ENCODE measurements at places on chromosomes 11 and 22.

DNA sequence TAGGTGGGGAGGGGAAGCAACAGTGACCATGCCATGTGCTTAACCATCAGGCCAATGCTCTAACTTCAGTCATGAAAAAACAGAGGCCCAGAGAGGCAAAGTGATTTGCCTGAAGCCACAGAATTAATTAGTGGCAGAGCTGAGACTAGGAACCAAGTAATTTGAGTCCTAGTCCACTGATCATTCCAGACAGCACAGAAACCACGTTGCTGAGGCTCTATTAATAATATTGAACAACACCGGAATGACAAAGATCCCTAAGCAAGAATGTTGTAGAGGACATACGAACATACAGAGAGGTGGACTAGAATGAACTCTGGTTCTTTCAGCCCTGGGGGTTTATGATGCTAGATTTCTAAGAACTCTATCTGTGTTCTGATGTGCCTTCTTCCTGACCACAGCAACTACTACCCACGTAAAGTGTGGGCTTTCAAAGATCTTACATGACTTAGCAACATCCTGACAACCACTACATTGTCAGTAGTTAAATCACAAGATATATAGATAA, 92.3 kb downstream of the GAB2 start:
- ATAC-seq: no peak

DNA sequence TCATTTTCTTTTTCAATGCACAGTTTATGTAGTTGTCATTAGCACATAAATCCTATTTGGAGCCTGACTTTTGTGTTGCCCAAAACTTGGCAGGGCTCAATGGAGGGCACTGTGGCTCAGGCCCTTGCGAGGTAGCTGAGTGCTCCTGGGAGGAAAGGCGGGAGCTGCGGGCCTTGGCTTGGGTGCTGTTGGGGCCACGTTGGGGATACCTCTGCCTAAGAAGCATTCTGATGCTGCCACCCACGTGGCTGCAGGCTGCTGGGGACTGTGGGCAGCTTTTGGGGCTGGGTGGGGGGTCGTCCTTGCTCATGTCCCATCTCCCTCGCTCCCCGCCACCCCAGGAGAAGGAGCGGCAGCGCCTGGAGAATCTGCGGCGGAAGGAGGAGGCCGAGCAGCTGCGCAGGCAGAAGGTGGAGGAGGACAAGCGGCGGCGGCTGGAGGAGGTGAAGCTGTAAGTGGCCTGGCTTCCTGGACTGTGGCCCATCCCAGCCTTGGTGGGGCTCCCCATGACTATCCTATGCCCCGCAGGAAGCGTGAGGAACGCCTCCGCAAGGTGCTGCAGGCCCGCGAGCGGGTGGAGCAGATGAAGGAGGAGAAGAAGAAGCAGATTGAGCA, 20.9 kb downstream of the INCENP start:
- ATAC-seq: no peak

- ATAC-seq: no peak
These were observed 20.8 kb downstream of the NPTXR start for GRCh38 chr22:38823076-38823475.

DNA sequence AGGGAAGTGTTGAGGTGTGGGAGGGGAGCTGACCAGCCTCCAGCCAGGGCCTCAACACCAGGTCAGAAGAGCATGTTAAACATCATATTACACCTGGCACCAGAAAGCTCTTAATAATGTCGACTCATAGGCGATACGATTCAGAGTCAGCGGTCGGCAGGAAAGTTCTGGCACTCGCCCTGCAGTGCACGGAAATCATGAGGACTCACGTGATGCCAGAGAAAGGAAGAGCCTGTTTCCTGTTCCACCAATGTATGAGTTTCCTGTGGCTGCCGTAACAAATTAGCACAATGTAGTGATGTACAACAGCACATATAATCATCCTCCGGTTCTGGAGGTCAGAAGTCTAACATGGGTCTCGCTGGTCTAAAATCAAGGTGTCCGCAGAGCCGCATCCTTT, 198.8 kb downstream of the BARX2 start:
- no peak for ATAC-seq

DNA sequence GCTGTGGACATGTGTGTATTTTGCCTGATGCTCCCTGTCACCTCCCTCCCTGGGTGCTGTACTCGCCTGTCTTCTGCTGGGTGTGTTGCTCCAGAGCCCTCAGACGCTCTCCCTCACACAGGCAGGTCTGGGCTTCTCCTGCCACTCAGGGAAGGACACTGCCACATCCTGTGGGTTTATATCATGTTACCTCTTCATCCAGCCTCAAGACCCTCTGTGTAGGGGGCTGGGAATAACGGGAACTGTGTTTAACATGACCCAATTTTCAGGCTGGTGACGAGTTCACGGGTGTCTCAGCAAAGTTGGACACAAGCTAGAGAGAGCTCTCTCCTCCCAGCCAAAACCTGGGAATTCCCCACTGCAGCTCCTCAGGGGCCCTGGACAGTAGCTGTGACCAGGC, 24.6 kb downstream of the MYBPC3 start:
- no peak for ATAC-seq

GRCh38 chr11:8603696-8604077, 9.7 kb upstream of the STK33 start:
- no peak for ATAC-seq

DNA sequence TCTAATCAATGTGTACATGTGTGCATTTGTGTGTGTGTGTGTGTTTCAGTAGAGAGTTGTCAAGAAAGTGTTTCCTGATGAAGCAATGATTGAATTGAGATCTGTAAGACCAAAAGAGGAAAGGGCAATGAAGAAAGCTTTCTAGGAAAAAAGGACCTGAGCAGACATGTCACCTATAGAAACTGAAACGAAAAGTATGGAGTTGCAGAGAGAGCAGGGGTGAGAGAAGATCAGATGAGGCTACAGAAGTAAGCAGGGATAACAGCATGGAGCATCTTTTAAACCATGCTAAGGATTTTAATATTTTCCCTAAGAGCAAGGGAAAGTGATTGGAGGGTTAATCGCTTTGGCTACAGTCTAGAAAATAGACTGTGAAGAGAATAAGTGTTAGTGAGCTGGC, 1459.4 kb upstream of the TENM4 start:
- ATAC-seq: no peak

GRCh38 chr11:76614471-76615179, 55.9 kb downstream of the LRRC32 start:
- ATAC-seq: peak; percentile 69

- ATAC-seq: no peak
These were observed 5.4 kb downstream of the FADS2 start for GRCh38 chr11:61833471-61833870.

DNA sequence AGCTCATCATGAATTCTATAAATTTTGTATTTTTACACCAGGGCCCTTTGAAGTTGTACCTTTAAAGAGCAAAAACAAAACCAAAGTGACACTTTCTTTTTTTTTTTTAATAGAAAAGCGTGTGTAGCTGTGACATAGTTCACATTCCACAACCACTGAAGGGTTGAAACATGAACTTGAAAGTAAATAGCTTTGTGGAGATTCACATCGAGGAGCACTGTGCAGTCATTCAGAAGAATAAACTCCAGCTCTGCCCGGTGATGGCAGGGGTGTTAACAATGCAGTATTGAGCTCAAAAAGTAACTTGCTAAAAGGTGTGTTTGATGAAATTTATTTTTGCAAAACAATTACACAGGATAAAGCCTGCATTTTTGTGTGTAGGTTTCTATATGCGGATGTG, 1166.2 kb downstream of the TBC1D22A start:
- no peak for ATAC-seq

DNA sequence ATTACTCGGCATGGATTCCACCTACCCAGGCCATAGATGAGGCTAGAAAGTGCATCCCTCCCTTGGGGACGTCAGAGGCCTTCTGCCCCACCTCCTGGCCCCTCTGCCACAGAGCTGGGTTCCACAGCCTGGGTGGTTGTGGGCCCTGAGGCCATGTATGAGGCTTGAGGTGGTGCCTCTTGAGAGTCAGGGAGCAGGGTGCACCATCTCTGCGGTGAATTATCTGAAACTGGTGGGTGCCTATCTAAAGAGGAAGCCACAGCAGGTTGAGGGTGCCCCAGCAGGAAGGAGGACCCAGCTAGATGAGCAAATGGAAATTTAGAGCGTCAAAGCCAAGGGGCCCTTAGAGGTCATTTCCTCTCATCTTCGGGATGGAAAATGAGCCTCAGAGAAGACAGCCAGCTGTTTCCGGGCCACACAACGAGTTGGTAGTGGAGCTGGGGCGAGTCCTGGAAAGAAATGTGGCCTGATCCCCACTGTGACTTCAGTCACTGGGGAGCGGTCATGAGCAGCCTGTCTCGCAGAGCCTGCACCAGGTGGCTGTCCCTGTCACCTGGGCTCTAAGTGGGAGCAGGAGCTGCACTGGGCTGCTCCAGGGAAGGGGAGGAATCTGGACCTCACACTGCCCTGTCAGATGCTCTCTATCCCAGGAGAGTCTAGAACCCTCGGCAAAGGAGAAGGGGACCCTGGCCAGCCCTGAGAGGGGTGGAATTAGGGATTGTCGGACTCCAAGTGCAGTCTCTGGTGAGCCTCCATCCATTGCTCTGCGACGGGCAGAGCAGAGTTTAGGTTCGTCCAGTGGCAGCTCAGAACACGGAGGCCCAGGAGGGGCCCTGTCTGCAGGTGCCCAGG, 7.3 kb downstream of the ADORA2A start:
- ATAC-seq: peak; percentile 17

DNA sequence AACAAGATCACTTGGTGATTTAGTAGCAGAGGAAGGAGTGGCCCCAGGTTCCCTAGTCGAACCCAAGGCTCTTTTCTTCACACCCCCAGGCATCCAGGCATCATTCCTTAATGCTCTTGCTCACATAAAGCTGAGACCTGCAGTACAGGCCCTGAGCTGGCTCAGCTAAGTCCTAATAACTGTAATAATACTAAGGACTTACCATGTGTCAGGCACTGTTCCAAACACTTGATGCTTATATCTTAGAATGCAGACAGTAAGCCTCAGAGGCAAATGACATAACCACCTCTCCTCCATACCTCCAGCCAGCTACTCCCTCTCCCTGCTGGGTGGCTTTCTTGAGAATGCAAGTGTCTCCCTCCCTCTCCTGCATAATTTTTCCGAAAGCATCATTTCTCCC, 33.2 kb downstream of the ANKK1 start:
- no peak for ATAC-seq

DNA sequence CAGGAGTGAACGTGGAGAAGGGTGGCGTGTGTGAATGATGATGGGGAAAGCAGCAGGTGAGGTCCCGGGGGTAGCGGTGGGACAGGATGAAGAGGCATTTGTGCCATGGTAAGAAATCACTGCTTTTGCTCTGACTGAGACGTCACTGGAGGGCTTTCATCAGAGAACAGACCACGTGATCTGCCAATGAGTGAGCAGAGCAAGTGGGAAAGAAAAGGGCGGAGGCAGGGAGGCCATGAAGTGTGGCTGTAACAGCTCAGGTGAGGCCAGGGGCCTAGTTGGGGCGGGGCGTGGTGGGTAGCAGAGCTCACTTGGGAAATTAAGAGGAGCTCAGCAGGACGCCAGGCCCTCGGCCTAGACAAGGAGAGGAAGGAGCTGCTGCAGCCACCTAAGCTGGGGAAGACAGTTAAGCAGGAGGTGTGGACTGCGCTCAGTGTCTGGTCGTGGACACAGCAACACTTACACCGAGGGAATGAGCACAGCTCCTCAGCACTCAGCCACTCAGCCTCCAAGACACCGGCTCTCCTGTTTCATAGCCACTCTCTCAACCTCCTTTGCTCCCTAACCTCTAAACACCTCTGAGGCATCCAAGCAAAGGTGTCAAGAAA, 14.1 kb upstream of the TMEM121B start:
- ATAC-seq: no peak

GRCh38 chr11:27022659-27023251, 17.9 kb upstream of the BBOX1 start:
- no peak for ATAC-seq

DNA sequence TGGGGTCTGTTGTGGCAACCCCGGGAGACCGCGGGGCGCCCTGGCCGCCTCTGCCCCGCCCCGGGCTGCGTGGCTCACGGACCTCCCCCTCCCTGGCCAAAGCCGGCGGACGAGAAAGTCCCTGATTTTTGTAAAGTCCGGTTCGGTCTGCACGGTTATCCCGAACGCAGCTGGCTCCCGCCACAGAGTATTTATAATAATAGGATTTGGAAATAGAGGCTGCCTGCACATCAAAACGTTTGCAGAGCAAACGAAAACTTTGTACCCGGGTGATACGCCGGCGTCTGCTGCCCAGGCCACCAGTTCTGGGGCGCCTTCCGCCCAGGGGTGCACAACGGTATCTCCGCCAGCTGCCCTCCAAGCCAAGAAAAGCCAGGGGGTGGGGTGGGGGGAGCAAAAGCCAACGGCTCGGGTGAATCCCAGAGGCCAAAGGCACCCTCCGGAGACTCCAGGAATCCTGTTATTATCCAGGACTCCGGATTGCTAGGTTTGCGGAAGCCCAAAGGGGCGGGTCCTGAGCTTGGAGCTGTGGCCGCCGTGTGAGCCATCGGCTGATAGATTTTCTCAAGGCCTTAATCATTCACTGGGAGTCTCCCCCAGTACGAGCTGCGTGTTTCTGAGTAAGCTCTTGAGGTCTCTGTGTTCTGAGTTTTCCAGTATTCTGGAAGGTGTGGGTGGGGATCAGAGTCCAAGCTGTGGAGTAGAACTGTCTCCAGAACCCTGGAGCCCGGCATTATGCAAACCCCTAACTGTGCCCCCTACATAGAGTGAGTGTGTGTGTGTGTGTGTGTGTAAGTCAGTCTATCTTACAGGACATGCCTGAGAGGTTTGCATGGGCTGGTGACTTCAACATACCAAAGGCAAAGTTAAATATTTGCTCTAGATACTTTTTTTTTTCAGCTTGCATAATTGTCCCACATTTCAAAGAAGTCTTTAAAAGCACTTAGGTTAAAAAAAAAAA, 673 bp upstream of the SHANK2 start:
- ATAC-seq: no peak

DNA sequence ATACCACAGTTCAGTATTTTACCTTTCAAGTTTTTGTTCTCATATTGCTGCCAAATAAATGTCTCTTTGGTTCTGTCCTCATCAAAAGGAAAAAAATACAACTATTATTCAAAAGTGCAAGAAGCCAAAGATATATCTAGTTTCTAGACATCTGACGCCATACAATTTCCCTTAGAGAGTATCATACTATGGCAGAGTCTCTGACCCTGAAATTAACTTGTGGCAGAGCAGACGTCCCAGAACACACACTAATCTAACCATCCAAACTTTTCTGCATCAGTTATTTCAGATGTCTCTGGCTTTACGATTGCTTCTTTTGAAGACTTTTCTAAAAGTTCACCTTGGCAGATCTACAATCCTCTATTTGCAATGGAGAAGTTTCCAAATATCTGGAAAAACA, 2.7 kb downstream of the OR51T1 start:
- ATAC-seq: no peak
